Activated CD8-positive, alpha-beta memory T cell treated with anti-CD3 and anti-CD28 coated beads for 36 hours (primary cell): ENCODE measurements at places on chromosomes 16 and 17. TPM values are rescaled to one million over a fixed set of nuclear protein-coding genes. Genes with fewer than 3 reads are reported as not detected.

The GRIN2A gene
- total RNA-seq, result not detected

The CLEC10A gene
- not detected for total RNA-seq

The ASPA gene
- total RNA-seq, result not detected

The BIRC5 gene
- total RNA-seq, result 70.0 TPM

The WFDC1 gene
- not detected for total RNA-seq

The CDH3 gene
- not detected for total RNA-seq

The CACNG1 gene
- not detected for total RNA-seq

The KRT20 gene
- total RNA-seq, result not detected

The RNF222 gene
- total RNA-seq, result not detected

The KREMEN2 gene
- total RNA-seq, result 0.08 TPM

The RASL10B gene
- total RNA-seq, result 0.53 TPM

The SLC16A13 gene
- 10.1 TPM for total RNA-seq

The SAMD14 gene
- total RNA-seq, result 1.0 TPM

The GDPD1 gene
- 2.8 TPM for total RNA-seq

The NTN3 gene
- not detected for total RNA-seq

The SKAP1 gene
- total RNA-seq, result 53.2 TPM

The SNX20 gene
- 24.9 TPM for total RNA-seq

The POLR2A gene
- 195 TPM for total RNA-seq

The GH2 gene
- not detected for total RNA-seq
